Osteocyte (in vitro differentiated cells): ENCODE measurements at places on chromosomes 2 and 18.

- no peak for DNase-seq
Measured at GRCh38 chr2:202064171-202064880, 8.7 kb upstream of the KIAA2012 start.

DNA sequence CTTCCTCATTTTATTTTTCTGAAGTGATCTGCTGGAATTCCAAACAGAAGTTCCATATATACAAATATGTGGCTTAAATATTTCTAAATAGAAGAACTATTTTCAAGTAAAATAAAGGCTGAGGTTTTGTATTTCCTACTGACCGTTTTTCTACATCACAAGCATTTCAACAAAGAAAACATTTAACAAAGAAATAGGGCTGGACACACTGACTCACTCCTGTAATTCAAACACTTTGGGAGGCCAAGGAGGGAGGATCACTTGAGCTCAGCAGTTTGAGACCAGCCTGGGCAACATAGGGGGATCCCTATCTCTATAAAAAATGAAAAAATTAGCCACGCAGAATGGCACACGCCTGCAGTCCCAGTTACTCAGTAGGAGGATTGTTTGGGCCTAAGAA, 44.6 kb downstream of the TANK start:
- no peak for DNase-seq

DNA sequence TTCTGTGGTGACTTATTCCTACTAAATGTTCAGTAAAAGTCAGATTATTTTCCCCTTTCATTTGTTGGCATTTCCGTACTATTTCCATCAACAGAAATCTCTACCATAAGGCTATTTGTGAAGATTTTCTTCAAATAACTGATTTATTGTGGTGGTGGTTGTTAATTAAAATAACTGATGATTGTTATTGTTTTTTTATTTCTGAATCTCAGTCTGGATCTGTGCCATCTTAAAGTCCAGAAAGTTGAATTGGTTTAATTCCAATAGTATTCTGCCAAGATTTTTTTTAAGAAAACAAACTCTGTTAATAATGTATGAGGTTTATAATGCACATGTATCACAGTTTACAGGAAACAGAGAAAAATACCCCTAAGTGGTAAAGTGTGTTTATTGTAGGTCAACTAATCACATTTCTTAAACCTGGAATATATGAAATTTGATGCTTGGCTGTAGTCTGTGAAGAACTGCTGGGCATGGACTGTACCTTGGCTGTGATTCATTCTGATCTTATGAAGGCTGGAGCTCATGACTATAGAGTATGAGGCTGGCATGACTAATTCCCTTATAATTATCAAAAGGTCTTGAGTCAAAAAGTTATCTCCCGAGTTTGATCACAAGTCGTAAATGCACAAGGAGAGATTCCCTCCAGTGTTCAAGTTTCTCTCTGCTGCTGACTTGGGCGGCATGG, 134.2 kb upstream of the RND3 start:
- no peak for DNase-seq

GRCh38 chr2:225493420-225494099, 94.0 kb downstream of the NYAP2 start:
- DNase-seq: no peak

DNA sequence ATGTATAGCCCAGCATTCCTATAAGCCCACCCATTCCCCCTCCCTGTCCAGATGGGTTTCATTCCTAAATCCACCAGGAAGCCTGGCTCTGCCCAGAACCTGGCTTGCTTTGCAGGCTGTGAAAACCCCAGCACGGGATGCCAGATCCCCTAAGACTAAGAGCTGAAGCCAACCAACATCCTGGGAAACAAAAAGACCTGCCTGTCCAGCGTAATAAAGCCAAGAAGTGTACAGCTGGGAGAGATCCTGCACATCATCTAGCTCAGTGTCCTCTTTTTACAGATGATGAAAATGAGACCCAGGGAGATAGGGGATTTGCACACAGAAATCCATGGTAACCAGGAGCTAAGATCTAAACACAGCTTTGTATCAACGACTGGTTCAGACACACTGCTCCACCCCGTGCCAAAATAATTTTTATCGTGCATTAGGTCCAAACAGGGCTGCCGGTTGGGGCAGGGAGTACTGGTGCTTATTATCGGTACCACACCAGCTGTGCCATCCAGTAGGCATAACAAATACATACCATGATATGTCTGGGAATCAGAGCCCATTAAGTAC, 2.9 kb downstream of the RND3 start:
- no peak for DNase-seq

DNA sequence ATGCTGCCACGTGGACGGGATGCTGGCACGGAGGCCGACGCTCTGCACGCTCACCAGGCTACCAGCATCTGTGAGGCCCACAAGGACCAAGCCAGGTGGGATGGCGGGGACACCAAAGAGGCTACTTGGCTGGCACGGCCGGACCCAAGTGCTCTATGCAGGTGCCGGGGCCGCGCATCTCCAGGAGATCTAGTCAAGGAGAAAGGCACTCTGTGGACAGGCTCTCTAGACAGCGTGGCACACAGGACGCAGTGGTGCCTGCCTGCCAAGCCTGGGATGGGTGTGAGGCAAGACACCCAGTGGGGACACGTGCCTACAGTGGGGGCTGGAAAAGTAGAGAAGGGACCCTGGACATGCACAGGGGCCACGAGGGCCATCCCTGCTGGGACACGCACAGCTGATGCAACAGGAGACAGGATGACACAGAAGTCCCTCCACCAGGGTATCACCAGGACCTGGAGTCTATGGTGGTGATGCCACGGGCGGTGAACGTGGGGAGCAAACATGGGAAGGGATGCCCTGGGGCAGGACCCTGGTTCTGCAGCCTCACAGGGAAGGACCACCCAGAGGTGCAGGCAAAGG, 28.5 kb downstream of the ZNF516 start:
- DNase-seq: peak; percentile 77

- no peak for DNase-seq
Measured at GRCh38 chr2:212274215-212274614, 264.4 kb downstream of the ERBB4 start.

- DNase-seq: no peak
Measured at GRCh38 chr2:173282795-173283545, 71.7 kb upstream of the CDCA7 start.

GRCh38 chr2:109204412-109204811, 75.4 kb downstream of the SH3RF3 start:
- DNase-seq: no peak

DNA sequence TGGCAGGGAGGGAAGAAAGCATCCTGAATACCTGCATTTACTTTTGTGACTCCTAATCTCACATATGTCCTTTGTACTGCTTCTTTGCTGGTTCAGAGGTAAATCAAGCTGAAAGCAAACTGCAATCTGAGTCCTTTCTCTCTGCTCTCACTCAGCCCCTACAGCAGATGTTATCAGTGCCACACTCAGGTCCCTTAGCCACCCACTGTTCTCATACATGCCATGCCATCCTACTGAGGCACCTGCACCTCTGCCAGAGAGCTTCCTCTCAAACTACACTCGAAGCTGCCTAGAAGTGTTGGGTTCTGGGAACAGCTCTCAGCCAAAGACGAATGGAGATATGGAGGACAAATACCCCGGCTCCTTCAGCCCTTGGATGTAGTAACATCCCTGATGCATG, 244.5 kb downstream of the TXNL1 start:
- no peak for DNase-seq

DNA sequence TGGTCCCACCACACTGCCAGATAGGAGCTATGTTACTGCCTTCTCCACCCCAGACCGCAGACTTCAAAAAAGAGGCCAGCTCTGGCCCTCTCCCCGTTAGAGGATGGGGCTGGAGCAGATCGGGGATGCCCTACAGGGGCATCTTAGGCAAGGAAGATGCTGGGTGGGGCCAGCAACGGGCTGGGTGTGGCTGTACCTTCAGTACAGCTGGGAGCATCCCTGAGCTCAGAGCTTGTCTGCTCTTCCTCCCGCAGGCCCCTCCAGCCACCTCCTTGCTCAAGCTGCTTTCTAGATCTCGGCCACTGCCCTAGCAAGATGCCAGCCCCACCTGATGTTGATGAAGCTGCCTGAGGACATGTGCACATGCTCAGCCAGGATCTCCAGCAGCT, 9.8 kb downstream of the PTPRN start:
- no peak for DNase-seq

DNA sequence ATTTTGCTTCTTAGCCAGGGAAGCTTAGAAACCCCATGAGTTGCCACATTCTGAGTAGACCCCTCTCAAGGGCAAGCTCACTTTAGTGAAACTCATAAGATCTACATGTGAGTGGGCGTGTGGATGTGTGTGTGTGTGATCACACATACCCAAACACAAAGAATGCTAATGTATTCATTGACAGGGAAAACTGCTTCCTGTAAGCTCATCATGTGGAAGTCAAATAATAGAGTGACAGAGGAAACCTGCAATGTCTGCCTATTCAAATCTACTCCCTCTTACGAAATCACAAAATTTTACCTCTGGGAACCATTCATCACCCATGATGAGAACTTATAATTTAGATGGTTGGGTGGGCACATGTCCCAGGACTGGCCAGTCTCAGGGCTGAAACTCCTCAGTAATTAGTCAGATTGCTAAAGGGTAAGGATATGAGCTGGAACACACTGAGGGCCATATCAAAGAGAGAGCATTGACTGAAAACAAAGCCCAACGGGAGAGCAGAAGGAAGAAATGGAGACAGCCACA, 94.5 kb upstream of the CCDC150 start:
- DNase-seq: no peak

GRCh38 chr2:175414882-175415487, 233.5 kb upstream of the ATP5MC3 start:
- no peak for DNase-seq

- DNase-seq: no peak
Measured at GRCh38 chr2:141201016-141201565, 929.7 kb downstream of the LRP1B start.

GRCh38 chr2:222813177-222813843, 47.5 kb upstream of the ACSL3 start:
- DNase-seq: peak; percentile 38

DNA sequence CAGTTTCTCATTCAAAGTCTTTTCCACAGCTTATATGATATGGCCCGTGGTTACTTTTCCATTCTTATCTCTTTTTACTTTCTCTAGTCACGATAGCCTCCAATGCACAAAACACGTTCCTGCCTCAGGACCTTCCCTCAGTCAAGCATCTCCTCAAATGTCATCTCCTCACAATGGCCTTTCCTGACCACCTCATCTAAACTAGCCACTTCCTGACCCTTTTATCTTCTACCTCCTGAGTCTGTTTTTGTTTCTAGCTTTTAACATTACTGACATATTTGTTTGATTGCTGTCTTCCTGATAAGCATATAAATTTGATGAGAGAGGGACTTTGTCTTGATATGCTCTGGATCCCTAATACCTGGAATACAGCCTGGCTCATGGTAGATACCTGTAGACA, 7.6 kb downstream of the PGAP1 start:
- DNase-seq: no peak

- DNase-seq: no peak
Measured at GRCh38 chr18:30852980-30853379, 189.6 kb downstream of the DSC3 start.

DNA sequence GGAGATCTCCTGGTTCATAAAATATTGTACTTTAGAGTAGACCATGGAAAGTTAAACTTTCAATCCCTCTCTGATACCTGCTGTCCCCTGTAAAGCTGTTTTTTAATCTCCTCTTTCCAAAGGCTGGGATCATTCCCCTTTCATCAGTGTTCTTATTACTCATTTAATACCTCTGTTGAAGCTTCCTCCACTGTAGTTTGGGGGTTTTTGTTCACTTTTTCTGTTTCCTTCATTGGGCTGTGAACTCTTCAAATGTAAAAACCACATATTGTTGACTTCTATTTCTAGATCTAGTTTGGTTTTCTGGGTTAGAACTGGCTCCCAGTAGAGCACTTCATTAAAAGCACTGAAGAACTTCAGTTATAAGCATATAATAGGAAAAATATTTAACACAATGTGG, 598.1 kb downstream of the RNF144A start:
- no peak for DNase-seq

- no peak for DNase-seq
Measured at GRCh38 chr2:106869512-106870275, 16.3 kb downstream of the ST6GAL2 start.

- DNase-seq: no peak
Measured at GRCh38 chr2:101274142-101274541, 21.5 kb downstream of the CNOT11 start.

- DNase-seq: no peak
Measured at GRCh38 chr2:183925281-183925680, 673.0 kb upstream of the ZNF804A start.

- no peak for DNase-seq
Measured at GRCh38 chr2:196413821-196414274, 225.7 kb upstream of the CCDC150 start.

DNA sequence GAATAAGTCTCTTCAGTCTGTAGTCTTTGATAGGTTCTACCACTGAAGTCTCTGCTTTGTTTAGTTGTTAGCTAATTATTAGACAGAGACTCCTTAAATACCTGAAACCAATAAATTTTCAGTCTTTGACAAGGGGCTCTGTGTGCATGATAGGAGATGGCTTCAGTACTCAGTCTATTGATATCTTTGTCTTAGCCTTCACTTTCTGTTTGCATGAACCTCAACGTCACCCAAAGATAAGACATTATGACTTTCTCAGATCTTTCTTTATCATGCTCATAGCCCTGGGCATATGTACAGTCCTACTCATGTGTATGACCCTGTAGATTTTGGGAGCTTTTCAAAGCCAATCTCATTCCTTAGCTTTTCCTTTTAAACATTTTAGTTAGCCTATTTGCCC, 183.5 kb upstream of the GCFC2 start:
- DNase-seq: no peak

- DNase-seq: no peak
Measured at GRCh38 chr2:205461169-205461568, 221.1 kb upstream of the NRP2 start.

DNA sequence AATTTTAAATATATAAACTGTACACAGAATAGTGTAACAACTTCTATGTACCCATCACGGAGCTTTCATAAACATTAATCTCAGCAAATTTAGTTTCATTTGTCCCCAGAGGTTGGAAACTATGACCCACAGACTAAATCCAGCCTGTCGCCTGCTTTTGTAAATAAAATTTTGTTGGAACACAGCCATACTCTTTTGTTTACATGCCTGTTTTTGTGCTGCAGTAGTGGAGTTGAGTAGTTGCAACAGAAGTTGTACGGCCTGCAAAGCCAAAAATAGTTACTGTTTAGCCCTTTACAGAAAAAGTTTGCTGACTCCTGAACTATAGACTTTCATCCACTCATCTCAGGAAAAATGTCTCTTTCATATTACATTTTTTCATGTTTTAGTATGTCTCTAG, 39.8 kb downstream of the RBM45 start:
- DNase-seq: no peak

- DNase-seq: no peak
Measured at GRCh38 chr18:68555879-68556301, 159.0 kb downstream of the TMX3 start.

GRCh38 chr18:41955688-41956087, 654 bp downstream of the PIK3C3 start:
- DNase-seq: no peak
